ENCODE measurements at places on chromosomes 5 and 9.

GRCh38 chr5:159547466-159548195 lies 217.3 kb upstream of the IL12B start:
- no peak for DNase-seq

GRCh38 chr5:151477101-151477500 lies 29.7 kb downstream of the SLC36A1 start:
- no peak for DNase-seq

- DNase-seq, result no peak
Observed at GRCh38 chr9:124306098-124306735, 48.5 kb downstream of the NEK6 start.

DNA sequence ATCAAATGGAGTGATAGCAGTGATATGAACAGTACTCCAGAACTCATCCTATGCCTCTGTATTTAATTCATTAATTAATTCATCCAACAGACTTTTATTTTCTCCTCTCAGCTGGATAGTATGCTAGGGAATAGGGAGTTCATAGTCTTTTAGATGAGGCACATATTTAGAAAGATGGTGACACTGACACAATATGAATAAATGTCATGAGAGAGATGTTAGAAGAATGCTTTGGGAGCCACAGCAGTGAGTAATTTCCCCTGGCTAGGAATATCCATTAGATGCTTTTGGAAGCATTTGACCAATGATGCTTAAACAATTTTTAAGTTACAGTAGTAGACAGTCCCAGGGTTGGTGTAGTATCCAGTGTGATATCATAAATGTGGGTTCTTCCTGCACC lies 428.7 kb upstream of the SGCD start:
- DNase-seq, result no peak

GRCh38 chr5:952597-953271 lies 55.9 kb upstream of the NKD2 start:
- DNase-seq, result no peak

- DNase-seq, result no peak
Observed at GRCh38 chr5:125485771-125486170, 739.3 kb upstream of the ZNF608 start.

DNA sequence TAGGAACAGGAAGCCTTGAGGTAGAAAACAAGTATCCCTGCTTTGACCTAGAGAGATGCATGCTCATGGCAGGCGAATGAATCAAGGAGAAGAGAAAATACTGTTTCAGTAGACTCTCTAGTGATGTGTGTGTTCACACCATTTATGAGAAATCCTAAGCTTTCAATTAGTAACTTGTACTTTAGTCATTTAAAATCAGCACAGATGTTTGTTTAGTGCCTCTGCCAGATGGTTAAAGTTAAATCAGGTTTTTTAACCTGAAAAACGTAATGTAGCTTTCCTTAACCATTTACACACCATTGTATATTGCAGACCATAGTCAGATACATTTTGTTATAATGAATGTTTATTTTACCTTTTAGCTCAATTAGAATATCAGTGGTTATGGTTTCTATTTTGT lies 5.0 kb downstream of the TJP2 start:
- DNase-seq, result no peak

DNA sequence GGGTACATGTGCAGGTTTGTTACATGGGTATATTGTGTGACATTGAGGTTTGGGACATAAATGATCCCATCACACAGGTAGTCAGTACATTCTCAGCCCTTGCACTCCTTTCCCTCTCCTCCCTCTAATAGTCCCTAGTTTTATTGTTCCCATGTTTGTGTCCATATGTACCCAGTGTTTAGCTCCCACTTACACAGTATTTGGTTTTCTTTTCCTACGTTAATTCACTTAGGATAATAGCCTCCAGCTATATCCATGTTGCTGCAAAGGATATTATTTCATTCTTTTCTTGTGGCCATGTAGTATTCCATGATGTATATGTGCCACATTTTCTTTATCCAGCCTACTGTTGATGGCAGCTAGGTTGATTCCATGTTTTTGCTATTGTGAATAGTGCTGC lies 27.4 kb downstream of the CNOT6 start:
- no peak for DNase-seq

GRCh38 chr9:132546148-132547051 lies 36.0 kb upstream of the BARHL1 start:
- DNase-seq, result no peak

DNA sequence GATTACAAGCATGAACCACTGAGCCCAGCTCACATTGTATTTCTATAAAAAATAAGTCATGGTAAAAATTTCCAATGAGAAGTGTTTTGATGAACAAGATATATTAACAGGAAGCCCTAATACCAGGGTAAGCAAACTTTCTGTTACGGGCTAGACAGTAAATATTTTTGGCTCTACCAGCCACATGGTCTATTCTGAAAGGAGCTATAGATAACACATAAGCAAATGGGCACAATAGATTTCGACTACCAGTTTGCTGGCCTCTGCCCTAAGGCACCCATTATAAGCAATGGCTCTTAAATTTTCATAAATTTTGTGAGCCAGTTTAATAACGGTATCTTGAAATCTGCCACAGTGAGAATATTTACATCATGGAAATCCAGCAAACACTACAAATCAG lies 8.1 kb downstream of the UBQLN1 start:
- DNase-seq, result no peak

DNA sequence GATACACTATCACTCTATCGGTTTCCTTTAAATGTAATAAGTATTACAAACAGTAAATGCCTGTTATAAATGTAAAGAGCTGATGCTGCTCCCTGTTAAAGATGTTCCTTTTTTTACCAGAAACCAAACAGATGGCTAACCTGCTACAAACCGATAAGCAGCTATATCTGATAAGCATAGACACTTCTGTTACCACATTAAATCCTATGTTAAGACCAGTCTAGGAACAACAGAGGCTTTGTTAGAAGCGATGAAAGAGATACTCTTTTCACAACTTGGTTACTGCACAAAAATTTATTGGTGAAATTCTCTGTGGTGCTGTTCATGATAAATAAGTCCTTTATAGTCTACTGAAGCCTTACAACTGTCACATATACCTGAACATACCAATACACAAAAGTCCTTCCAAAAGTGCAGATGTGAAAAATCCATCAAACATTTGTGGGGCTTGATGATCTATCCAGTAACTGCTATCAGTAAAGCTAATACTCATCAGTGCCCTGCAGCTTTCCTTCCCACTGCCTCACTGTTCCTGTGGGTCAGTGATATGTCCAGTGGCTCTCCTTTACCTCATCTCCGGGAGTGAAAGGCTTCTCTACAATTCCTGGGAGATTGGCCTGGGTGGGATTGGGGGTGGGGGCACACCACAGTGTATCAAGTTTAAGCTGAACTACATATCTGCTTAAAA lies 25.8 kb upstream of the PRXL2C start:
- DNase-seq, result no peak

GRCh38 chr5:130096483-130096882 lies 192.2 kb downstream of the CHSY3 start:
- DNase-seq, result no peak

DNA sequence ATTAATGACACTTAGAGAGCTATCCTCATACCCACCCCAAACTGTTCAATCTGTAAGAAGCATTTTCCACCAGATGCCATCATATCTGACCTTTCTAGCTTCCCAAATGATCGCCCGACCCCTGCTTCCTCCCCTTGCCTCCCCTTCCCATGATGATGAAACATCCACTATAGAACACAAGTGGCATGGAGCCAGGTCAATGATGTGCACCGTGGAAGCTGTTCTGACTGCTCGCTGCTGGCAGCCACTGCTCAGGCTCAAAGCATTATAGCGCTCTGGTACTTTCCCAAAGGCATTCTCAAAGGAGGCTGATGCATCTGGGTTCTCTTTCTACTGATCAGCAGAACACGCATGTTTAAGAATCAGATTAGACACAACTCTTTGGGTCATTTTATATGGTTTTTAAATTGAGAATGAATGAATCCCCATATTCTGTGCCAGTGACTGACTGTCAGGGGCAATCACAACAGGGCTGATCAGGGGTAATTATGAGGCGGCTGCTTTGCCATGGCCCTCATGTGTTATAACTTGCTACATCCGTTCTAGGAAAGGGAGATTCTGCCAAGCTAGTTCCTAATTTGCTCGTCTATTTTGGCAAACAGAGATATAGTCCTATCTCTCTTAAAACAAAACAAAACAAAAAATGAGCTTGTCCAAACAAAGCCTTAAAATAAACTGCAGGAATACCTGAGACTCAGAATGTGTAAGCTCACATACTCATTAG lies 343.7 kb downstream of the ENC1 start:
- no peak for DNase-seq

- no peak for DNase-seq
Observed at GRCh38 chr9:135565636-135566035, 4.1 kb downstream of the PAEP start.

DNA sequence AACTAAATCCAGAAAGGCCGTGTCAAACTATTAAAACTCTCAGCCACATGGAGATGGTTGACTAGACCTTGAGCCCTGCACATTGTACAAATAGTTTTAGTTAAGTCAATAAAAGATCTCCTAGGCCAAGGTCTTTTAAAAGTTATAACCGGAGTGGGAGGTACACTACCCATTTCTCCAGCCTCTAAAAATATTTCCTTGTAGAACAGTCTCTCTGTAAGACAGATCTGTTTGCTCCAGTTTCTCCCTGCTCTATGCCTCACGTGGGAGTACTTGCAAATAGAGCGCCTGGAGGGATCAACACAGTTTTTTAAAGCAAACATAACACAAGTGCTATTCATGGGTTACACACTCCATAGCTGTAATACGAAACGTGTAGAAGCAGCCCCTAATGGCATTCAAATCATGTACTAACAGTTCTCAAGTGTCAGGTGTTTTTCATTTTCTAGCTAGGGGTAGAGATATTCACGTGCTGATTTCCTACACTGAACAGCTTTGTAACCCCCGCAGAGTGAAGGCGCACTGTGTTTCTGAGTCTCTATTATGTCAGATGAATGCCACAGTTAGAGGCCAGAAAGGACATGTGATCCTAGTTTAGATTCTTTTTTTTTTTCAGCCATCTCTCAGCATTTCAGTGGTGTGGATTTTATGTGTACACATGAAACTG lies 703.4 kb upstream of the GRAMD2B start:
- no peak for DNase-seq

DNA sequence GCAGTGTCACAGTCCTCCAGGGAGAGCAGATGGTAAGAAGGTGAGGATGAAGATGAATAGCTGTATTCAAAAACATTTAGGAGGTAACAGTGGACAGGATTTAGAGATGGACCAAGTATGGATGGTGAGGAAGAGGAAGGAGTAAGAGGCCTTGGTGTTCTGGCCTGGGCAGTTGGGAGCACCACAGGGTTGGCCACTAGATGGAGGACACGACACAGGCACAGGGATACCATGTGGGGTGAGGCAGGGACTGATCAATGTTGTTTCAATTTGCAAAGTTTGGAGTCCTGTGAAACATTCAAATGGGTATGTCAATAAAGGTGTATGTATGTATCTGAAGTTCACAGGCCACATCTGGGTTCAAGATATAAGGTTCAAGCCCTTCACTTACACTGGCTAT lies 141.1 kb upstream of the RASEF start:
- no peak for DNase-seq

DNA sequence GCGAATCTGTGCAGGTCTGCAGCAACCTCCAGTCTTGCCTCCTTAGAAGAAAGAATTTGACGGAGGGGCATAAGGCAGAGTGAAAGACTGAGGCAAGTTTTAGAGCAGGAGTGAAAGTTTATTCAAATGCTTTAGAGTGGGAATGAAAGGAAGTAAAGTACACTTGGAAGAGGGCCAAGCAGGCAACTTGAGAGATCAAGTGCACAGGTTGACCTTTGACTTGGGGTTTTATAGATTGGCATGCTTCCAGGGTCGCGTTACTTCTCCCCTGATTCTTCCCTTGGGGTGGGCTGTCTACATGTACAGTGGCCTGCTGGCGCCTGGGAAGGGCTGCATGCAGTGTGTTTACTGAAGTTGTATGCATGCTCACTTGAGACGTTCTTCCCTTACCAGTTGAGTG lies 127.2 kb upstream of the FER start:
- no peak for DNase-seq

- no peak for DNase-seq
Observed at GRCh38 chr5:176574297-176574591, 25.1 kb downstream of the CDHR2 start.

DNA sequence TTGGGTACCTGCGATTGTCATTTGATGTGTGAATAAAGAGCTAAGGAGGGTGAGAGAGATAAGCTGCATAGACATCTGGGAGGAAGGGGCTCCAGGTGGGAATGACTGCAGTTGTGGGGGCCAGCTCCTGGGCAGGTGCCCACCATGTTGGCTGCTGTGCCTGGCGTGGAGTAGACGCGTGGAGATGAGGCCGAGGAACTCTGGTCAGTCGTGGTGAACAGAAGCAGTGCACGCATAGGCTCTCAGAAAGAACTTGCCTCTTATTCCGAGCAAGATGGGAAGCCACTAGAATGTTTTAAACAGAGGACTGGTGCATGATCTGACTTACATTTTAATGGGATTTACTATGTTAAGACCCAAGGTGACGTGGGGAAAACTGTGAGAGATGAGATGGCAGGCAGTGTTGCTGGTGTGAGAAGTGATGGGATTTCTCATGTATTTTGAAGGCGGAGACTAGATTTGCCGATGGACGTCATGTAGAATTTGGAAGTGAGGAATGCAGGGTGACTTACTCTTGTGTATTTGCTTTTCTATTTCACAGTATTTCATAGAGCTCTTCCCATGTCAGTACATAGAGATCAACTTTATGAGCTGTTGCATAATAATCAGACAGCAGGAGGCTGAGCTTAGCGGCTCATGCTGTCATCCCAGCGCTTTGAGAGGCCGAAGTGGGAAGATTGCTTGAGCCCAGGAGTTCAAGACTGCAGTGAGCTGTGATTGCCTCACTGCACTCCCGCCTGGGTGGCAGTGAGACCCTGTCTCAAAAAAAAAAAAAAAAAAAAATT lies 71.1 kb downstream of the EHMT1 start:
- DNase-seq, result no peak

DNA sequence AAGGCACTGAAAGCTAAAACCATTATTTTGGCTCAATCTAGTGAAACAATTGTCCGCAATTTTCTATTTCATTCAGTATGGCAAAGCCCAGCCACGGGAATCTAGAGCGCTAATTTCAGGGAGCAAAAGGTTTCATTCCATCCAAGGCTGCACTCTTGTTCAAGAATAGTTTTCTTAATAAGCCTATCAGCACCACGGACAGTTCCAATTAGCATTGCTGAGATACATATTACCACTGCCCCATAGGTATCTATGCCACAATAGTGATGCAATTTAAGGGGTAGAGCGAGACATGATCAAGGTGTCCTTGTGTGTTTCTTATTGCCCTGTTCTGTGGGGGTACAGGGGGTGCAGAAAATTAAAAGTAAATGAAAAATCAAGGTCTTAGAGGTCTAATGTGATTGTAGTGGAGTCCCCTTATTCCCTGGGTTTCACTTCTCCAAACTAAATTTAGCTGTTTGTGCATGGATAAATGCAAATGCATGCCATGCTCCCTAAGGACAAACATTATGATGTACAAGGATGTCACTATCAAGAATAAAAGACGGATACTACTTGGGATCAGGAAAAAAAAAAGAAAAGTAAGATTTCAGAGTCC lies 45.5 kb downstream of the SPOCK1 start:
- no peak for DNase-seq

Data from stimulated activated CD4-positive, alpha-beta T cell treated with anti-CD3 and anti-CD28 coated beads, Interleukin-4, amount 100 ng/mL, for 24 hours (primary cell).